Gastrocnemius medialis (tissue), 4 donors: ENCODE measurements at places on chromosomes 4 and X. TPM values are rescaled to one million over a fixed set of nuclear protein-coding genes. Genes with fewer than 3 reads are reported as not detected.

FAM47A gene
- total RNA-seq = not detected

ZNF630 gene
- 0.82 TPM for total RNA-seq

GCNA gene
- 5.4 TPM for total RNA-seq

VCX gene
- total RNA-seq = not detected

IGSF1 gene
- 0.56 TPM for total RNA-seq

CHST7 gene
- total RNA-seq = 15.3 TPM

POLN gene
- 0.86 TPM for total RNA-seq

FSTL5 gene
- total RNA-seq = not detected

SLC9B2 gene
- 6.1 TPM for total RNA-seq

MAMLD1 gene
- 1.6 TPM for total RNA-seq

CXCL9 gene
- 0.40 TPM for total RNA-seq

CSAG2 gene
- not detected for total RNA-seq

HERC5 gene
- 1.3 TPM for total RNA-seq

GRCh38 chrX:106987488-106987887, 12.5 kb downstream of the MORC4 start:
- no peak for DNase-seq

GRCh38 chr4:150238591-150238990, 160.3 kb downstream of the DCLK2 start:
- DNase-seq = no peak

GRCh38 chr4:112085156-112086035, 59.9 kb upstream of the FAM241A start:
- DNase-seq = no peak

- DNase-seq = no peak
These were observed 340.4 kb downstream of the FSTL5 start for GRCh38 chr4:161823450-161823849.

DNA sequence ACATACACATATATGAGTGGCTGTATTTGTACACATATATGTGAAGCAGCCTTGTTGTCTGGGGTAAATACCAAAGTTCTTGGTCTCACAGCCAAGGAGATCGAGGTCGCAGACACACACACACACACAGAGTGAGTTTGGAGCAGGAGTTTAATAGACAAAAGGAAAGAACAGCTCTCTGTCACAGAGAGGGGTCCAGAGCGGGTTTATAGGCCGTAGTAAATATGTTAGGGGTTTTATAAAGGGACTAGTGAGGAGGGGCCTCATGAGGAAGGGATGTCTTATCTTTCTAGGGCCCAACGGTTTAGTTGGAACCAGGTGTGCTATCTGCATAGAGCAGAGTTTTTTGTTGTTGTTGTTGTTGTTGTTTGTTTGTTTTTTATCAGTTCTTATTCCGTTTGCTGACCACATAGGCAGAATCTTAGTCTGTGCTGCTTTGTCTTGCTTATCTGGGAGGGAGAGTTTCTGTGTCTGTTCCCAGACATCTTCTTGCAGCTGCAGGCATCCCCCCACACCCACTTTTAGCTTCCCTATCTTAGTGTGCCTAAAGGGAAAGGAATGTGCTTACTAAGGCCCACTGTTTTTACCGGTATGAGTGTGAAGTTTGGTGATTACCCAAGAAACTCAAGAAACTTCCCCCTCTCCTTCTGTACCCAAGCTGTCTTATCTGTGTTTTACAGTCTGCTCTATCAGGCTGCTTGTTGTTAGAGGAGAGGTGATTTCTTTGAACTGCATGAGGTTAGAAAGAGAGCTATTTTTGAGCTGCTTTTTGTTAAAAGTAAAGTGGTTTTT, 91.9 kb downstream of the TENT5D start:
- DNase-seq = no peak

GRCh38 chrX:110987292-110987691, 108.7 kb upstream of the PAK3 start:
- DNase-seq = no peak

DNA sequence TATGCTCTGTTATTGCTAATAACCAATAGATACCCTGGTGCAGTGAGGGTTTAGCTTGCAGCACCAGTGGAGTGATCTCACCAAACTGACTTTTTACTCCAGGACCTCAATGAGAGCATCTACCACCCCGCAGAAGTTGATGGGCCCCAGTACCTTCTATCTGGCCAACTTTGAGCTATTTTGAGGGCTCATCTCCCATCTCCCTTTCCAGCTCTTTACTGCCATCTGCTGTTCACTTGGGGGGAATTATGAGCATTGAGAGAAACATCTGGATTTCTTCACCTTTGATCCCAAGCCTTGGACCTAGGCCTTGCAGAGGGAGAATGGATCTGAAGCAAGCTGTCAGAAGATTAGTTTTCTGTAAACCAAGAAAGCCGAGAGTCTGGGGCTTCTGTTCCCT, 143.6 kb downstream of the TMEM164 start:
- DNase-seq = no peak

DNA sequence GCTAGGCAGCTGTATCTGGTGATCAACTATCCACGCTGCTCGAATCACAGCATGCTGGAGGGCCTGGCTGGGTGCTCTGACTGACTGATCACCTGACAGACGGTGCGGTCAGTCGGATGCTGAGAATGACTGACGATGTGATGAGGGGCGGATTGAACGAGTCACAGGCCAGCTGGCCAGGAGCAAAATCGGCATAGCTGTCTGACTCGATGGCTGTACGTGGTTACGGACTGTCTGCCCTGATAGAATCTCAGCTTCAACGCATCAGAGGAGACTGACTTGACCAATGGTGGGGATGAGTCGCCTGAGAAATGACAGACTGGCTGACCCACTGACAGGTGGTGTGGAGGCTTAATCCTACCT, 1.0 kb upstream of the SUV39H1 start:
- DNase-seq = peak; percentile 22

GRCh38 chr4:142815834-142816233, 30.3 kb downstream of the INPP4B start:
- no peak for DNase-seq

- DNase-seq = no peak
These were observed 31.6 kb downstream of the CTBP1 start for GRCh38 chr4:1217366-1217765.

GRCh38 chr4:52659001-52659721, at the start of gene USP46:
USP46 (minus strand) TSS chr4:52659301; CDS start chr4:52659150, 151 bp downstream.
- DNase-seq = peak; percentile 60

- DNase-seq = no peak
These were observed 33.4 kb upstream of the RBM47 start for GRCh38 chr4:40662962-40663604.

DNA sequence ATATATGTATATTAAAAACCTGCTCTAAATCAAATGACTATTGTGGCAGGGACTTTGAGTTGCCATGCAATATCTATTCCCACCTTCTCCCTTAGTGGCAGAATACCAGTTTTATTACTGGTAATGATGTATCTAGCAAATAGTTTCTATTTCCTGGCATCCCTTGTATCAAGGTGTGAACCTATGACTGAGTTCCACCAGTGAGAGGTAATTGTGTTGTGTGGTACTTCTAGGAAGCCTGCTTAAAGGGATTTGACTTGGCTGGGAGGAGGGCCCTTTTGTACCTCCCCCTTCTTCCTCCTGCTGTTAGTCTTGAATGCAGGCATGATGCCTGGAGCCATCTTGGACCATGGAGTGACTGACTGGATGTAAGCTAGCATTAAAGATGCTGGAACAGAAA, 65.4 kb upstream of the DYNLT3 start:
- no peak for DNase-seq

- DNase-seq = no peak
These were observed 49.6 kb downstream of the MAP7D3 start for GRCh38 chrX:136201601-136202000.

DNA sequence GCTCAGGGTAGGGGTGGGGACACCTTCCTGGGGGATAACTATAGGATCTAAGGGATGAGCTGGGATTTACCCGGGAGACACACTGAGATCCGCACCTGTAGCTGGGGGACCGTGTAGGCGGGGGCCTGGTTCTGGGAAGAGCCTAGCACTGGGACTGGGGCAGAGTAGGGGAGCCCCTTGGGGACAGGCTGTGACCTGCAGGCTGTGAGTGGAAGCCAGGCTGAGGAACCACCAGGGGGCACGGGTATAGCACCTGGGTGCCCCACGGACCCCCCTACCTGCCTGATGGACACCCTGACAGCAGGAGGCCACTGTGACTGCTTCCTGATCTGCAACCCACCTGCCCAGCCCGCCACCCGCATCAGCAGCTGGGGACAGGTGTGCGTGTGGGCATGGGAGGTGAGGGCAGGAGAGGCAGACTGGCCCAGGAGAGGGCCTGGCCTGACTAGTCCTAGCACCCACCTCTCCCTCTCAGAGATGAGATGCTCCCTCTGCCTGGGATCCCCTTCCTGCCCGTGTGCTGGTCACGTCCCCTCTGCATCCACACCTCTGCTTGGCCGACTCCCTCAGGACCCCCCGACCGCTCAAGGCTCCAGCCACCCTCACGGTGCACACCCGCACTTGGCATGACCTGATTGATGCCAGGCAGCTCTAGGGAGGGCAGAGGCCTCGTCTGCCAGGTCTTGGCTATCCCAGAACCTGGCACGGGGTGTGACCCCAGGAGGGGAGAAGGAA, 94.2 kb upstream of the NKX1-1 start:
- no peak for DNase-seq

DNA sequence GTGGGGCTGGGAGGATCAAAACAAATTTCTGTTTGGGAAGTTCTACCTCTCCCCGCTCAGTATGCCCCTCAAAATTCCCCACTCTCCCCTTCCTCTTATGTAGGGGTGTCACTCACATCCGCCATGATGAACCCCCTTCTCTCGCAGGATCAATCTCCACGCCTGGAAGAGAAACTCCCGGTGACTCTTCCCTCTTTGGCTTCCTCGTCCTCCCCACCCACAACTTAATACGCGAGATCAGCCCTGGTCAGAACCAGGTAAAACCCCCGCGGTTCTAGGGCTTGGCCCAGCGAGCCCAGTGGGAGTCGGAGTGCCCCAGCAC, 427 bp downstream of the LAMTOR3 start:
- DNase-seq = peak; percentile 21

GRCh38 chrX:65706041-65706828, 38.8 kb downstream of the MSN start:
- no peak for DNase-seq

- DNase-seq = no peak
These were observed 6.8 kb upstream of the MOB1B start for GRCh38 chr4:70895405-70895804.
